ENCODE measurements at places on chromosomes 2 and 18.

DNA sequence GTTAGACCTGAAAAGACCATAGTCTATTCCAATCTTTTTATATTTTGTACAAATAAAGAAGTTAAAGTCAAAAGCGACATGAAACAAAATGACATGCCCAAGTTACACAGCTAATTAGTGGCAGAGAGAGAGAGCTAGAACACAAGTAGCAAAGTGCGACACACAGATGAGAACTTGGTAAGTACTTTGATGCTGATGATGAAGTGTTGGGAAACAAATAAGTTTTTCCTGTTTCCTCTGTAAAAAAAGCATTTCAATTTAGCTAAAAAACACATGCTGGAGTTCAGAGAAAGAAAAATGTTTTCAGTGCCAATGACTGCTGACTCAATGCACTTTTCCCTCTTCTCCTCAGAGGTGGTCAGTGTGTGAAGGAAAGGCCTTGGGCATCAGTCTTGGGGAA is 226.9 kb downstream of the PAX3 start:
- no peak for DNase-seq

DNA sequence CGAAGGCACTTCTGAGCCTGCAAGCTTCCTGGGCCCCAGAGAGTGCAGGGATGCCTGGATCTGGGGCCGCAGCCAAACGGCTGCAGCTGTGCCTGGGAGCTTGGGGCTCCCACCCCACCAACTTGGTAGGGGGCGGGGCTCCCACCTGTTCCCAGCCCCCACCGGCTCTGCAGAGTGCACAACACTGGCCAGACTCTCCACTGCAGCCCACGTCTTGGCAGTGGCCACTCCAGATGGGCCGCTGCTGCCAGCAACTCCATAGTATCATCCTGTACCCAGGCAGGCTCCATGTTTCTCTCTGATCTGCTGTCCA is 9.9 kb downstream of the DYSF start:
- DNase-seq: no peak

DNA sequence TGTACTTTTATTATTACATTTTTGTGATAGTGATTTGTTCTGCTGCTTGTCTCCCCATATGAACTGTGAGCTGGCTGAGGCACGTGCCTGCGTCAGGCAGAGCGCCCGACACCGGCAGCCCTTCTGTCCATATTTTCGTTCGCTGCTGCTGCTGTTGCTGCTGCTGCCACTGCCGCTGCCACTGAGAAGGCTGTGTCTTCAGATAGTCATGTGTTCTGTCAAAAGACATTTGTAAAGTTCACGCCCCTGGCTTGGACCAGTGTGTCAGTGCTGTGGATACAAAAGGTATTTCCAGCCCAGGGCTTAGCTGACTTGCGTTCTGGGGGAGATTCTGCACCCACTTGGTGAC is 47.0 kb downstream of the TWIST2 start:
- DNase-seq: no peak

DNA sequence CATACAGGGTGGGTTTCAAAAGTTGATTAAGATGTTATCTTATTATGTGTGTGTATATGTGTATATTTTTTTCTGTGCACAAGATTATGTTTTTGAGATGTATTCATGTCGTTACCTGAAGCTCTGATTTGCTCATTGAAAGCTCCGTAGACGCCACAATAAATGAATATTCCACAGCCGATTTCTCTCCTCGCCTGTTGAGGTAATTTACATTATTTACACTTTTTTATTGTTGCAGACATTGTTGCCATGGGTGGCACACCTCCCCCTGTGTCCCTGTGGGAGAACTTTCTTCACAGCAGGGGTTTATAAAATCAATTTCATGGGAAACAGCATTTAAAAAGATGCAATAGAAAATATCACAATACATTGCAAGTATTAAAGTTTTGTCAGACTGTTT is 100.6 kb downstream of the GLI2 start:
- DNase-seq: no peak

- DNase-seq: no peak
Observed at GRCh38 chr18:21857871-21858270, 117.3 kb downstream of the MIB1 start.

GRCh38 chr18:54109131-54109683 is 115.3 kb downstream of the MBD2 start:
- DNase-seq: no peak

GRCh38 chr2:109260886-109261700 is 132.1 kb downstream of the SH3RF3 start:
- no peak for DNase-seq

GRCh38 chr2:133484784-133485183 is 83.5 kb downstream of the NCKAP5 start:
- no peak for DNase-seq

DNA sequence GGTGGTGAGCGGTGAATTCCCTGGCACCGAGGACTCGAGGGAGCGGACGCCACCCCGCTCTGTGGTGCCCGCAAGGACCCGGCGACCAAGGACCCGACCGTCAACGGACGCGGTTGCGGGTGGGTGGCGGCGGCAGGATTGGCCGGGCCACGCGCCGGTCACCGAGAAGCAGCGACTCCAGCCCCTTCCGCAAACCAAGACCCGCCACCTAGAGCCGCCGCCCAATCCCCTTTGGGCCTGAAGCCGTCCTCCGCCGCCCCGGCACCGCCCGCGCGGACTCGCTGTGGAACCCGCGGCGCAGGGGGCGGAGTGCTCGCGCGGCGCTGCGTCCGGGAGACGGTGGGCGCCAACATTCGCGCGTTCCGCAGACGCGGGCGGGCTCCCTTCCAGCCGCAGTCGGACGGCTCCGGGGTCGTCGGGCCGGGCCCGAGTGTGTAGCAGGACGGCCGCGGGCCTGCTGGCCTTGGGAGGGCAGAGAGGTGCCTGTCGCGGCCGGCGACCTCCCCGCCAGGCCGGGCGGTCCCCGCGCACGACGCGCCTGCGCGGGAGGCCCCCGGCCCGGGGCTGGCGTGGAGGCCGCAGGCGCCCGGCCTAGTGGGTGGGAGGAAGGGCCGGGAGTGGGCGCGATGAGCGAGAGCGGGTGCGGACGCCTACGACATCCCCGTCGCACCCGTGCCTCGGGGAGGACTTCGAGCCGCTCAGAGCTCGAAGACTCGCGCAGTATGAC is at the start of the genes FAM228B and PFN4:
Gene FAM228B, plus strand, starts transcription at position 275 of the 727 bp plus-strand sequence. CDS start 893 bp downstream, outside the sequence.
Gene PFN4, minus strand, starts transcription at position 140 of the 727 bp plus-strand sequence. CDS start 799 bp downstream, outside the sequence.
- DNase-seq: peak; percentile 48

GRCh38 chr2:241866790-241867645 is 2.5 kb upstream of the RTP5 start:
- DNase-seq: no peak

DNA sequence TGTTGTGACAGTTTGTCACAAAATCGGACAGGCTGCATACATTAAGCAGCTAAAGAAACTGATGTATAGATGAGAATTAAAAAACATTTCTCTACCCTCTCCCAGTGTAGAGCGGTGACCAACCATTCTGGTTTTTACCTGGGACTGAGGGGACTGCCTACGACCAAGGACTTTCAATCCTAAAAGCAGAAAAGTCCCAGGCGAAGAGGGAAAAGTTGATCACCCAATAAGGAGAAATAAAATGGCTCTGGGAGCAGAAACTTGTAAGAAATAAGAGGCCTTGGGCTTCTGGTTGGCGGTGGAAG is 30.9 kb upstream of the YPEL5 start:
- DNase-seq: no peak

GRCh38 chr2:396903-397302 is 109.0 kb upstream of the ALKAL2 start:
- DNase-seq: no peak

GRCh38 chr18:48835745-48836170 is 115.0 kb downstream of the SMAD7 start:
- no peak for DNase-seq

DNA sequence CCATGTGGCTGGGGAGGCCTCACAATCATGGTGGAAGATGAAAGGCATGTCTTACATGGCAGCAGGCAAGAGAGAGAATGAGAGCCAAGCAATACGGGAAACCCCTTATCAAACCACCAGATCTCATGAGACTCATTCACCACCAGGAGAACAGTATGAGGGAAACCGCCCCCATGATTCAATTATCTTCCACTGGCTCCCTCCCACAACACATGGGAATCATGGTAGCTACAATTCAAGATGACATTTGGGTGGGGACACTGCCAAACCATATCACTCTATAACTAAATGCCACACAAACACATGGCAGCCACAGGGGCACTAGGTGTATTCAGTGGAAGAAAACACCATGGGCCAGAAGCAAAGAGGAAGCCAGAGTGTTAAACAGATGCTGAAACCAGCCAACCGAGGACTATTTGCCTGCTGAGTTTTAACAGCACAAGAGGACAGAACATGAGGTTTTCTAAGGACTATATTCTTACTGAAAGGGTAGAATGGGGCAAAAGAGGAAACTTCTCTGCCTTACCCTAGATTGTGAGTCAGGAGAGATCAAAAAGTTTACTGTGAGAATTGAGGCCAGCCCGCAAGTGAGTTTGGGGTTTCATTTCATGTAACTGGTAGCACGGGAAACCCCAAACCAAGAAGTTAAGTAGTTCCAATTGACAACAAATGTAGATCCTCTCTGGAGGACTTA is 49.2 kb downstream of the SIGLEC15 start:
- DNase-seq: peak; percentile 28

GRCh38 chr18:13465124-13465446 is 246.5 kb downstream of the LDLRAD4 start:
- DNase-seq: no peak

DNA sequence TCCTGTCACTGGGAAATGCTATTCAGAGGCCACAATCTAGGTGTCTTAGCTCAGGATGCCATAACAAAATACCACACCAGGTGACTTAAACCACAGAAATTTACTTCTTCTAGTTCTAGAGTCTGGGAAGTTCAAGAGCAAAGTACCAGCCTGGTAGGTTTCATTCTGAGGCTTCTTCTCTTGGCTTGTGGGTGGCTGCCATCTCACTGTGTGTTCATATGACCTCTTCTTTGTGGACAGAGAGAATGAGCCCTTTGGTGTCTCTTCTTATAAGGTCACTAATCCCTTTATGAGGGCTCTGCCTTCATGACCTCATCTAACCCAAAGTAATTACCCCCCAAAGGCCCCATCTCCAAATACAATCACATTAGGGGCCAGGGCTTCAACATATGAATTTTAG is 57.3 kb downstream of the RHOB start:
- no peak for DNase-seq

GRCh38 chr18:2222270-2223185 is 348.8 kb downstream of the METTL4 start:
- no peak for DNase-seq

DNA sequence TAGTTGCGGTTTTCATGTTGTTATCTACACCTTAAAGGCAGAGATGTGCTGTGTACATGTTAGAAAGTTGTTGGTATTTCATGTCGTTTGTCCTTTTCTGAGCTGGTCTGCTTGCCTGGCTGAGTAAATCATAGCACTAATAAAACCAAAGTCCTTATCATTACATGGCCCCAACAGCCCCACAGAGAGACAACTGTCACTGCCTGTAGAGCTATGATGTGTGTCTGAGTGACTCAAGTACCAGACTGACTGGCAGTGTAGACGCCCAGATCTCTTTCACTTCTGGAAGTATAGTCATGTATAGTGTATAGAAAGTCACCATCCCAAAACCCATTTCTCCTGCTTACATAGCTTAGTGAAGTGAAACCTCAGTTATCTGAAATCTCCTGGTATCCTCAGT is 4.3 kb downstream of the SOCS6 start:
- DNase-seq: no peak

- no peak for DNase-seq
Observed at GRCh38 chr2:25454824-25455611, 113.3 kb upstream of the DNMT3A start.

GRCh38 chr2:166675553-166675952 is 181.5 kb upstream of the SCN7A start:
- DNase-seq: no peak

DNA sequence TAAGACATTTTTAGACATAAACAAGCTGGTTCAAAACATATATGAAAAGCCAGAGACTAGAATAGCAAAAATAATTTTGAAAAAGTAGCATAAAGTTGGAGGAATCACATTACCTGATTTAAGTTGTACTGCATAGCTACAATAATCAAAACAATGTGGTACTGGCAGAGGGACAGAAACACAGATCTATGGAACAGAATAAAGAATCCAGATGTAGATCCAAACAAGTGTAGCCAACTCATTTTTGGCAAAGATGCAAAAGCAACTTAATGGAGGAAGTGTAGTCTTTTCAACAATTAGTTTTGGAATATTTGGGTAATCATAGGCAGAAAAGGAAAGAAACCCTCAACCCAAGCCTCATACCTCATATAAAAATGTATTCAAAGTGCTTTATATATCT is 278.7 kb upstream of the ZNF521 start:
- DNase-seq: no peak

DNA sequence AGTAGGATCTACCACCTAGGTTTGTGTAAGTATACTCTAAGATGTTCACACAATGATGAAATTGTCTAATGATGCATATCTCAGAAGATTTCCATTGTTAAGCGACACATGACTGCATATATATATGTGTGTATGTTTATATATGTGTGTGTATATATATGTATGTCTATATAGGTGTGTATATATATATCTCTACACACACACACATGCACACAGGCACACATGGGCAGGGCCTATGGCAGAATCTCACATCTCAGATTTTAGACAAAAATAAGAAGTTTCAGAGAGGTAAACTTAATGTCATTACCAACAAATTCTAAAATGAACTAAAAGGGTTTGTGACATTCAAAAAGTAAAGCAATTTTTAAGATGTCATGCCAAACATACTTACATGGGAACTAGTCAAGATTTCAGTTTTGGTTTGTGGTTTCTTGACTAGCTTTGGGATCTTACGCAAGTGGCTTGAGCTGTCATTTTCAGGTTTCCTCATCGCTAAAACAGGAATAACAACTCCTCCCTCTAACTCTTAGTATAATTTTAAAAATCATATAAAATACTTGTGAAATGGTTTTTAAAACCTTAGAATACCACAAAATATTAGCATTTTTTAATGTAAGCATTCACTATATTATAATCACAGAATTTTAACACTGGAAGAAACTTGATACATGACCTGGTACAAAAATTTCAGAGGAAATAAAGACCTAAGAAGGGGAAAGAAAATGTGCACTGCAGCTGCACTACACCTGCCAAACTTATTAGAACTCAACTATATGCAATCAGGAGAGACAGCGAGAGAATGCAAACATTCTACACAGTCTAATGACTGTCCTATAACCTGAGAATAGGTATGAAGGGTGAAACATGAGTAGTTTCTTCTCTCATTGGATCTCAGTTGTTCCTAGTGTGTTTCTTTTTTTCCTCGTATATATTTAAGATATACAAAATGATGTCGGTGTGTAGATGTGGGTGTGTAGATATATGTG is 75.7 kb downstream of the TTC21B start:
- DNase-seq: no peak
